Kidney (tissue), 22 donors: ENCODE measurements at places on chromosomes 7 and 10. TPM values are rescaled to one million over a fixed set of nuclear protein-coding genes. Genes with fewer than 3 reads are reported as not detected.
A peak's percentile ranks its signal among the peaks of the same experiment; 100 is the strongest.

The CYP3A5 gene
- 7.6 TPM for polyA plus RNA-seq

The GRID1 gene
- polyA plus RNA-seq, result 0.37 TPM

The ASB10 gene
- 0.22 TPM for polyA plus RNA-seq

The MALRD1 gene
- 2.4 TPM for polyA plus RNA-seq

The FKBP6 gene
- polyA plus RNA-seq, result not detected

The VWA2 gene
- polyA plus RNA-seq, result 0.17 TPM

The PRKAR2B gene
- 7.3 TPM for polyA plus RNA-seq

The COL26A1 gene
- polyA plus RNA-seq, result 3.5 TPM

The KIAA1217 gene
- polyA plus RNA-seq, result 10.4 TPM

The RBP3 gene
- polyA plus RNA-seq, result not detected

The AKR1C3 gene
- 187 TPM for polyA plus RNA-seq

The HMX3 gene
- polyA plus RNA-seq, result not detected

- DNase-seq, result no peak
These were observed 7.5 kb downstream of the MTG1 start for GRCh38 chr10:133401500-133401899.

- no peak for DNase-seq
These were observed 443.7 kb upstream of the LRRN3 start for GRCh38 chr7:110647266-110647665.

GRCh38 chr7:41796331-41796730 lies 93.4 kb upstream of the INHBA start:
- no peak for DNase-seq

GRCh38 chr10:76007667-76008181 lies 576.3 kb downstream of the LRMDA start:
- no peak for DNase-seq

DNA sequence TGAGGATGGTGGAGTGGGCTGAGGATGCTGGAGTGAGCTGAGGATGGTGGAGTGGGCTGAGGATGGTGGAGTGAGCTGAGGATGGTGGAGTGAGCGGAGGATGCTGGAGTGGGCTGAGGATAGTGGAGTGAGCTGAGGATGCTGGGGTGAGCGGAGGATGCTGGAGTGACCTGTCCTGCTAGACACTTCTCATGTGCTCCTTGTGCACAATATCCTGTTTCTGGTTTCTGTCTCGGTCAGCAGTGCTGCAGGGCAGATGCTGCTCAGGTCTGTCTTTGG lies 29.2 kb downstream of the ANXA8 start:
- DNase-seq, result no peak

GRCh38 chr7:128108641-128109423 lies 77.6 kb upstream of the LRRC4 start:
- no peak for DNase-seq

GRCh38 chr7:91050677-91051076 lies 213.6 kb upstream of the FZD1 start:
- DNase-seq, result no peak

DNA sequence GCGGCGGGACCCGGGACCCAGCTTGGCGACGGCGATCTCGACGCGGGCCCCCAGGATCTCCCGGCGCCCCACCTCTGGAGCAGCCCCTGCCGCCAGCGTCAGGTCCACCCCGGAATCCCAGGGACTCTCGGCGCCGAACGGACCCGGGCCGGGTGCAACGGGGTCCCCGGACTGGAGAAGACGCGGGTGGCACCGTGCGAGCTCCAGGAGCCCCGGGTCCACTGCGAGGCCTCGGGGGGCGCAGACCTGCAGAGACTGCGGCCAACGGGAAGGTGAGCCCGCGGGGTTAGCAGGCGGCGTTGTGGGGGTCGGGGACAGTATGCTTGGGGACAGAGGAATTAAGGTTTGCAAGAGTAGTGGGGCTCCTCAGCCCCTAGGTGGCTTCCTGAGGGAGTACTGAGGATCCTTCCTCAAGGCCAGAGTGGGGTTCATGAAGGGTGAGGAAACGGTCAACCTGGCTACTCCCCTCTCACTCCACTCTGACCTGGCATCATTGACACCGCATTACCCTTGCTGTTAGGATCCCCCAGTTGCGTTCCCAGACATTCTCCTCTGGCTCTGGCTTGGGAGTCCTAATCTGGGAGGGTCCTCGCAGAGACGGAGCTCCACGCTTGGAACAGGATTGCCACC lies 353 bp downstream of the EPHB6 start:
- DNase-seq, result no peak

DNA sequence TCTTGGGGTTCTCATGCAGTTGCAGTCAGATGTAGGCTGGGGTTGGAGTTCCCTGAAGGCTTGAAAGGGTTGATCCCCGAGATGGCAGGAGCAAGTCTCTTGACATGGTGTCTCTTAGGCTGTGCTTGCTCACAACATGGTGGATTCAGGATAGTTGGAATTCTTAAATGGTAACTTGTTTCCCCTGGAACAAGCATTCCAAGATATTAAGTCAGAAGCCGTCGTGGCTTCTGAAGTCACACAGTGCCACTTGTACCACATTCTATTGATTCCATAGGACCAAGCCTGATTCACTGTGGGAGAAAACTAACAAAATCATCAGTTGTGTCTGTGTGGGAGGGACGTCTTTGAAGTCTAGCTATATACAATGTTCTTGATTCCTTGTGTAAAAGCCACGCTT lies 3.5 kb upstream of the SLC35B4 start:
- no peak for DNase-seq

- no peak for DNase-seq
These were observed 992.1 kb downstream of the NRG3 start for GRCh38 chr10:82867056-82867455.

DNA sequence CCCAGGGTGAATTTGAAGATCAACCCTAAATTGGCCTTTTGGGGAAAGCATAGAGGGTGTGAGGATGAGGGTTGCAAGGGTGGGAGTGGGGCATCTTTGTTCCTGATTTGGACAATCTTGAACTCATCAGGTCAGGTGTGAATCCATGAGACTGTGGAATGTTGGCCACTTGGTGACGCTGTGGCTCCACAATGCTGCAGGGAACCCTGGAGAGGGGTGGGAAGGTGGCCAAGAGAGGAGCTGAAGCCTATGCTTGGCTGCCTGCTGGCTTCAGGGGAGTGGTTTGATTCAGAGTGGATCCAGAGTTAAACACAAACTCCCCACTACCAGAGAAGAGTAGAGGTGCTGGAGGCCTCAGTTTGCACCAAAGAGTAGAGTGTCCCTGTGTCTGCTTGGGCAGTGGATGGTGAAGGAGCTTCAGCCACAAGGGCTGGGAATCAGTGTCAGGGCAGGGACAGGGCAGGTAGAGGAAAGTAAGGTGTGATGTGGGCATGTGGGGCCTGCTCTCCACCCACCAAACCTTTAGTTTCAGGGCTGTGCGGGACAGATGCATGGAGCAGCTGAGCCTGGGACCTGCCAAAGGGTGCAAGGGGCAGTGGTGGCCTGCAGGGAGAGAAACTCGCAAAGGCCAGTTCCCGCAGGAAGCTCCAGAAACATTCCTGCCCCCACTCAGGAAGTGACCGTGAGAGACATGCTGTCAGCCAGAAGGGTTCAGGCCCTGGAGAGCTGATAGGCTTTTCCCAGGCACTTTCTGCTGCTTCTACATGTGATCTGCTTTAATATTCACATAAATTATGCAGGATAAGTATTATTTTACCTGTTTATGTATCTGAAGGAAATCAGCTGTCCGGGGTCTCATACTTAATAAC lies 81.0 kb upstream of the PRSS58 start:
- no peak for DNase-seq

- peak; percentile 50 for DNase-seq
These were observed 121.6 kb downstream of the CDK6 start for GRCh38 chr7:92714767-92715166.

GRCh38 chr10:126597211-126597610 lies 73.3 kb downstream of the C10orf90 start:
- no peak for DNase-seq

- no peak for DNase-seq
These were observed 31.3 kb downstream of the CACUL1 start for GRCh38 chr10:118723466-118723865.

DNA sequence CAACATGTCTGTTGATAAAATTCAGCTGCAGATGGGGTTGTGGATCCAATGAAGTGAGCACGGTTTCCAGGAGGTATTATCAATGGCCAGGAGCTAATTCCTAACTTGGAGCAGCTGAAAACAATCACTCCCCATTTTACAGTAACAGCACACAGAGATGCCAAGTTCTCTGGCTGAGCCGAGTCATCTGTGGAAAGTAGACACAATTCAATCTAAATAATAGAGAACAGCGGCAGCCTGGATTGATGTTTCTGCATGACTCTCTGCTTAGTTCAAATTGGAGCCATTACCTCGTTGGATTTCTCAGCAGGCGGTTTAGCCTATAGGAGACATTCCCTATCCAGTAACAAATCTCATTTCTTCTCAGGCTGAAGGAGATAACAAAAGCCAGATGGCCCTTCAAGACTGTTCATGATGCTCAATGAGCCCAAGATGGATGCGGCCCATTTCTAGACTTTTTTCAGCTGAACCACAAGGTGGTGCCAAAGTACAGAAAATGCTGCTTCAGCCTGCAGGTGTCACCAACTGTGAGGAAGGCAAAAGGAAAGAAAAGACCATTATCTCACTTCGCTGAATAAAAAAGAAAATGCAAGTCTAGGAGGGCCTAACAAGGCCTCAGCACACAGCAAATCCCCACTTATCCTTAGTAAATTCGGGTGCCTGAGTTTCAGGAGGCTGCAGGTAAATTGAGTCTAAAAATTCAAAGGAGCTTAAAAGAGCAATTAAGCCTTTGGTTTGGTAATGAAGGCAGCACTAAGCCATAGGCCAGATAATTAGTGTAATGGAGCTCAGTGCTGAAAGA lies 83.7 kb downstream of the SLC16A9 start:
- DNase-seq, result no peak

DNA sequence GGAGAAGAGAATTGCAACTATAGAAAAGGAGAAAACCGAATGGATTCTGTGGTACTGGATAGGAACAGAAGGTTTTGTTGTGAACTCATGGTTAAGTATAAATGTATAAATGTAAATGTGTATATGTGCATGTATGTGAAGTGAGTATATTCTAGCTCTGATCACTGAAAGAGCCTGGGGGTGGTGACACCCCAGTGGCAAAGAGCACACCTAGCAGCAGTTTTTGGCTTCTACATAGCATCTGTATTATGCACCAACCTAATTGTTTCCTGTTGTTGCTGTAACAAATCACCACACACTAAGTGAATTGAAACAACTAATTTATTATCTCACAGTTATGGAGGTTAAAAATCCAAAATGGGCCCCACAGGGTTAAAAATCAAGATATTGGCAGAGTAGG lies 455.4 kb downstream of the RPS24 start:
- no peak for DNase-seq

DNA sequence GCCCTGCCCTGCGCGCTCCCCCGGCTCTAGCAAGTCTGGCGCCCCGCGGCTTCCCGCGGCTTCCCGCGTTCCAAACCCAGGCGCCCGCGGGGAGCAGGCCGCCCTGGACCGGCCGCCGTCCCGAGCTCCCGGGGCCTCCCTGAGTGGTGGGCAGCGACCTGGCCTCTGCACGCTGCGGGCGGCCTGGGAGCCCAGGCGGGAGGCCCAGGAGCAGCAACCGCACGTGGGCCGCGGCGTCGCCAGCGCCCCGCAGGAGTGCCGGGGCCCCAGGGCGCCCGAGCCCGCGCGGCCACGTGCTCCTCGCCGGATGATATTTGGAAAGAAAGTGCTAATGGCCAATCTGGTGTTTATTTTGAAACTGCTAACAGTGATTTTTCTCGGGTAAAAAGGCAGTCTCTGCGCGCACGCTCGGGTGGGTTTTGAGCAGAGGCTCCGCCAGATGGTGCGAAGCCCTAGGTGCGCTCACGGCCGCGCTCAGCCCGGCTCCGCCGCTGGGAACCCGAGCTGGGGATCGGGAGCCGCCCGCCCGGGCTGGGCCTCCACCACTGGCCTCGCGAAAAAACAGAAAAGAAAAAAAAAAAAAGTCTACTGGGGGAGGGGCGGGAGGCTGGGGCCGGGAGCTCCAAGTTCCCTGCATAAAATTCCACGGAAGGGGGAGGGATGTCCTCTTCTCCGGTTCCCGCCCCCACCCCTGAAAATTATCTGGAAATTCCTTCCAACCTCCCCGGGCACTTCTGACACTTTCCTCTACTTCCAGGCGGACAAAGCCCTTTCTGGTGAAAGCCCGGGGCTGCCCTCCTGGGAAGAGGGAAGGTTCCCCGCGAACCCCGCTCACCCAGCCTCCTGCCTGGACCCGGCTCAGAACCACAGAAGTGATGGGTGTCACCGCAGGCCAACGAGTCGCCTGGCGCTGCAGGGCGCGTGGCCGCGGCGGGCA lies 4.3 kb downstream of the EBF3 start:
- DNase-seq, result no peak

DNA sequence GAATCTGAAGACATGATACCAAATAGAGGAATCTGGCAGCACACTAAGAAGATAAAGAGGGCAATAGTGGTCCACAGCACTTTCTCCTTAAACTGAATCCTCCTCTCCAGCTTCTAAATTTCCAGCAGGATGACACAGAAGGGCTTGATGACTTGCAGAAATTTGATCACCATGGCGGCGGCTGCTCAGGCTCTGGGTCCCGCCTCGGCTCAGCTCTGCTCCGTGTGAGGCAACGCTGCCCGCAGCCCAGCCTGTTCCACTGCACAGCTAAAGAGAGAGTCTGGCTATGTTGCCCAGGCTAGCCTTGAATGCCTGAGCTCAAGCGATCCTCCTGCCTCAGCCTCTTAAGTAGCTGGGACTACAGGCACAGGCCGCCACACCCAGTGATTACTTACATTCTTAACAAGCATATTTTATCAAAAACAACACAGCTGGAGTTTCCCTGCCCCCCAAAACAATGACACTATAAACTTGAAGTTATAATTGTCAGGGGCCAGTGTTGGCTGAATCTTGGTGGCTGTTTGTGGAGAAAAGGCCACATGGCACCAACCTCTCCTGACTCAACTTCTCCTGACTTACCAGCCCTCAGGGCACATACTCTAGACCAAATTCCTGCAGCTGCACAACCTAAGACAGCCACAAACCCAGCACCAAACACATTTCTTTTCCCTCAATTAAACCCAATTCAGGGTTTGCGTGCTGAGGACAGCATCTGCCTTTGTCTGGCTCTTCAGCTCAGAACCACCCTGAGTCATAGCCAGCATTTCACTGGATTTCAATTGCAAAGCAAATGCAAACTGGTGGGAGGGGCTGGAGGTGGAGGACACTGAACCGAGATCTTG lies 11.6 kb upstream of the TNPO3 start:
- DNase-seq, result no peak

- DNase-seq, result no peak
These were observed 15.6 kb downstream of the HIBADH start for GRCh38 chr7:27647046-27647445.

DNA sequence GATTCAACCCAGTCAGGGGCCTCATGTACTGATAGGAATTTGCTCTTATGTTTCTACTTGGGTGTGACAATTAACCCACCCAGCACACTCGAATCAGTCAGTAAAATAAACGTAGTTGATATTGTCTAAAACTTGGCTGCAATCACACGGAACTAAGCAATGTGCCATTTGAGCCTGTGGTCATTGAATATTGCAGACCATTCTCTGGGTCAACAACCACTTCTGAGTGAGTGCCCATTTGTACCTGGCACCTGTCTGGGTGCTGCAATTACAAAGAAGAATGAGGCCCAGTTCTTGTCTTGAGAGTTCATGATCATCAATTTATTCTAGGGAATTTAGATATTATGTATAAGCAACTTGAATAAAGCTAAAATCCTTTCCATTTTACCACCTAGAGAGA lies 29.8 kb downstream of the NPY start:
- no peak for DNase-seq

- no peak for DNase-seq
These were observed 14.4 kb downstream of the HERPUD2 start for GRCh38 chr7:35680403-35681013.
